ENCODE measurements at places on chromosomes 13 and 19. TPM values are rescaled to one million over a fixed set of nuclear protein-coding genes. Genes with fewer than 3 reads are reported as not detected.

The DKKL1 gene
- not detected for total RNA-seq

The B3GNT8 gene
- 1.9 TPM for total RNA-seq

The TPTE2 gene
- not detected for total RNA-seq

The MTUS2 gene
- total RNA-seq: 142 TPM

The SMARCA4 gene
- total RNA-seq: 29.9 TPM

The RFPL4A gene
- total RNA-seq: not detected

The LGALS14 gene
- total RNA-seq: not detected

The KASH5 gene
- not detected for total RNA-seq

The CKM gene
- 6,121 TPM for total RNA-seq

The ADAMTS10 gene
- 13.1 TPM for total RNA-seq

The SHISA7 gene
- total RNA-seq: not detected

The ZNF578 gene
- 1.6 TPM for total RNA-seq

The CD79A gene
- total RNA-seq: 1.1 TPM

The LGALS7 gene
- total RNA-seq: not detected

The POU2F2 gene
- total RNA-seq: 0.83 TPM

The MEIS3 gene
- 9.2 TPM for total RNA-seq

The PRR20D gene
- not detected for total RNA-seq

The NPAS1 gene
- total RNA-seq: 0.39 TPM

The N4BP2L1 gene
- total RNA-seq: 3.4 TPM

The ANGPTL8 gene
- 1.3 TPM for total RNA-seq

The C19orf85 gene
- total RNA-seq: not detected

The KLK10 gene
- 4.5 TPM for total RNA-seq

The OVOL3 gene
- total RNA-seq: not detected

The NDUFA7 gene
- total RNA-seq: 82.0 TPM

The APOC4 gene
- not detected for total RNA-seq

The TEKTIP1 gene
- total RNA-seq: not detected

The EFNA2 gene
- not detected for total RNA-seq

The GPR42 gene
- not detected for total RNA-seq

The ADGRE1 gene
- total RNA-seq: not detected

The NANOS3 gene
- not detected for total RNA-seq

The ZNF208 gene
- total RNA-seq: 25.7 TPM

The ZNF132 gene
- 3.1 TPM for total RNA-seq

The CCL25 gene
- not detected for total RNA-seq

The CYP2A7 gene
- total RNA-seq: not detected

The LYPD4 gene
- total RNA-seq: not detected

The SLITRK1 gene
- total RNA-seq: not detected

The CILP2 gene
- total RNA-seq: 0.19 TPM

The LDLR gene
- total RNA-seq: 13.8 TPM

The GIPR gene
- 2.7 TPM for total RNA-seq

The ZNF443 gene
- total RNA-seq: 1.7 TPM

The SLC7A1 gene
- 8.6 TPM for total RNA-seq

The GADD45B gene
- 205 TPM for total RNA-seq

The TRPC4 gene
- total RNA-seq: 1.7 TPM

The PDX1 gene
- not detected for total RNA-seq

The ZNF296 gene
- total RNA-seq: not detected

Measured in right atrium auricular region (tissue), 2 donors.